ENCODE measurements at places on chromosomes 4 and X.
A peak's percentile ranks its signal among the peaks of the same experiment; 100 is the strongest.

GRCh38 chrX:26606971-26607370 is 391.0 kb downstream of the MAGEB5 start:
- no peak for DNase-seq

- DNase-seq, result no peak
Observed at GRCh38 chr4:138398322-138398721, 156.2 kb upstream of the SLC7A11 start.

- DNase-seq, result no peak
Observed at GRCh38 chr4:94516999-94517398, 65.3 kb downstream of the PDLIM5 start.

- DNase-seq, result no peak
Observed at GRCh38 chr4:121041307-121042090, 30.8 kb downstream of the NDNF start.

- peak; percentile 12 for DNase-seq
Observed at GRCh38 chr4:145381163-145381562, 100.5 kb upstream of the SMAD1 start.

- no peak for DNase-seq
Observed at GRCh38 chr4:83223781-83224180, 60.8 kb downstream of the COQ2 start.

DNA sequence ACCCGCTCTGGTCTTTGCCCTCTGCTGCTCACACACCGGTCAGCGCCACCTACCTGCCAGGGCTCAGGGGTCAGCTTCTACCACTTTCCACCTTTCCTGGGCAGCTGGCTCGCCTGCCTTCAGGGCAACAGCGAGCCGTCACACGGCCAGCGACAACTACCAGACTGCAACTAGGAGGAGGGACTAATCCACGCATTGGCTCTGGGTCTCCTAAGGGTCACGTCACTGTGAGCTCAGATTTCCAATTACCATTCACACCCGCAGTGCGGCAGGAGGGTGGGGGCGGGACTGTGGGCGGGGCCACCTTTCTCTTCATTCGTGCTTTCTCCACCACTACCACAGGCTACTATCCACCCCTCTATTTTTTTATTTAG is at the start of gene BEX5:
Gene BEX5 (minus strand): TSS at position 172 of the 374 bp plus-strand sequence. CDS start 1,712 bp downstream, outside the sequence.
- peak; percentile 90 for DNase-seq

GRCh38 chr4:39407584-39407885 is 805 bp downstream of the KLB start:
- DNase-seq, result no peak

DNA sequence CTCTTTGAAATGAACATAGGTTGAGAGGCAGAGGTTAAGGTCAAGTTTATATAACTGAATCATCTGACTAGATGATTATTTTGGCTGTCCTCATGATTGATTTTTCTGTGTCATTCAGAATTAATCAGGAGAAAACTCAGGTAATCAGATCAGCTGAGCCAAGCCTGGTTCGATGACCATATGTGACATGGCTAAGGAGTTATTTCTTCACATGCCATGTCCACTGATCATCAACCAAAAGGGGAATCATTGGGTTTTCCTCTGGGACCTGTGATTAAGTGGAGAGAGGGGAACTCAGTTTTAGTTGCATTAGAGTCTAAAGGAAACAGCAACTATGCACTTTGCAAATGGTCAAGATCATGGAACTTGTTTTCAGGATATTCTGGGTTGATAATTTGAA is 20.3 kb upstream of the PACRGL start:
- DNase-seq, result no peak

DNA sequence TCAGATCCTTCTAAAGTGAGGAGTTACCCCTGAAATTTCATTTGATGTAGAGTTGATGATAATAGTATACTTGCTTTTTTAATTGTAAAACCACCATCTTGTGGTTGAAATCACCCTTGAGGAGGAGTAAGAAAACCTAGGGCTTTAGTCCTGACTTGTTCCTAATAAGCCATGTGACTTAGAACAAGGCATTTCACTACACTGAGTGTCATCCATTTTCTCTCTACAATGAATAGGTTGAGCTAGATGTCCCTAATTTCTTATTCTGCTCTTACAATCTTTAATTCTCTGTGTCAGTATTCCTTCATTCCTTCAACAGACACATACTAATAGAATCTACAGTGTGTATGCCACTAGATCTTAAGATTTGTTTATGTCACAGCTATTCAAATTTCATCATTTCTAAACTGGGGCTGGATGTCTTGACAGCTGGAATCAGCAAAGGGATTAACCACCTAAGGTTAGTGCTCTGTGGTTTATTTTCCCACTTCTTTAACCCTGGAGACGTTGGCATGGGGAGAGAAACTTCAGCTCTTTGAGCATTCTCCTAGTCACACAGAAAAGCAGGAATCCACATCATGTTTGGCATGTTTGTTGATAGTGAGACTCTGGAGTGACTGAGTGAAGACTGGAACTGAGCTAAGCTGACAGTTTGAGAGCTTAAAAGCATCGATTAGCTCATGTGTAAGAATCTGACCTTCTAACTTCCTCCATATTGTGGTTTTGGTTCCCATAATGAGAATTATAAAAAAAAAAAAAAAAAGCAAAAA is 246.3 kb downstream of the NDST4 start:
- no peak for DNase-seq

- no peak for DNase-seq
Observed at GRCh38 chr4:40842725-40843423, 93.1 kb downstream of the NSUN7 start.

DNA sequence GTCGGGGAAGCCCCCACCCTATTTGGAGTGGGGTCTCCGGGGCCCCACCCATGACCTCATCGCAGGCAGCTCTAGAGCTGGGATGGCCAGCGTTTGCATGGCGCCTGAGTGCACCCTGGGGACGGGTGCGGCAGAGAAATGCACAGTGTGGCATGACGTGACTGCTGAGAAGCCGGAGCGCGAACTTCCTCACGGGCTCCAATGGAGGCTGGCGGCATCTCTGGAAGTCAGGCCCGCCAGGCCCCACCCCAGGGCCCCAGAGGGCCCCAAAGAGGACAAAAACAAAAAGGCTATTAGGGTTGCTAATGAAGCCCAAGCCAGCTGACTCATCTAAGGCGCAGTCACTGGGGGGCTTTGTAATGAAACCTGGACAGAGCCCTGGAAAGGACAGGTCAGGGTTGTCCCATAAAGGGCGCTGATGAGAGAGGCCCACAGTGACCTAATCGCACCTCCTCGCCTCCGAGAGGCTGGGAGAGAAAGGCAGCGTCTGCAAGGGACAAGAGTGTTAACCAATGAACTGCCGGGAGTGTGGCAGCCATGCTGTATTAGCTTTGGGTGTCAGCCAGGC is 86.0 kb upstream of the C1QTNF7 start:
- no peak for DNase-seq

GRCh38 chr4:97984545-97985131 is 158.6 kb downstream of the STPG2 start:
- peak; percentile 63 for DNase-seq

- no peak for DNase-seq
Observed at GRCh38 chr4:123182289-123182688, 214.3 kb upstream of the SPRY1 start.

DNA sequence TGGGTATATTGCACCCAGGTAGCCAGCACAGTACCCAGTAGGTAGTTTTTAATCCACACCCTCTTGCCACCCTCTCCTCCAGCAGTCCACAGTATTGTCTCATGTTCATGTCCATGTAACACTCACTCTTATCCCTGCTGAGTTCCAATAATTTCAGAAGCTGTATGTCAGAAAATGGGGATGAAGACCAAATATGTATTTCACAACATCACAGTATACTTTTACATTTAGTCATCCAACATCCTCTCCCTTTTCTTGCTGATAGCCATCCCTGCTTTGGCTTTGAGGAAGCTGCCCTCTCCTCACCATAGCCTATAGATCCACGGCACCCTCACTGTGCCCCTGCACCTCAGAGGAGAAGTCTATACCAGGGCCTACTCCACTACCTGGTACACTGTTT is 126.0 kb upstream of the LDB2 start:
- DNase-seq, result no peak

- DNase-seq, result no peak
Observed at GRCh38 chr4:88720451-88721428, 23.1 kb upstream of the NAP1L5 start.

DNA sequence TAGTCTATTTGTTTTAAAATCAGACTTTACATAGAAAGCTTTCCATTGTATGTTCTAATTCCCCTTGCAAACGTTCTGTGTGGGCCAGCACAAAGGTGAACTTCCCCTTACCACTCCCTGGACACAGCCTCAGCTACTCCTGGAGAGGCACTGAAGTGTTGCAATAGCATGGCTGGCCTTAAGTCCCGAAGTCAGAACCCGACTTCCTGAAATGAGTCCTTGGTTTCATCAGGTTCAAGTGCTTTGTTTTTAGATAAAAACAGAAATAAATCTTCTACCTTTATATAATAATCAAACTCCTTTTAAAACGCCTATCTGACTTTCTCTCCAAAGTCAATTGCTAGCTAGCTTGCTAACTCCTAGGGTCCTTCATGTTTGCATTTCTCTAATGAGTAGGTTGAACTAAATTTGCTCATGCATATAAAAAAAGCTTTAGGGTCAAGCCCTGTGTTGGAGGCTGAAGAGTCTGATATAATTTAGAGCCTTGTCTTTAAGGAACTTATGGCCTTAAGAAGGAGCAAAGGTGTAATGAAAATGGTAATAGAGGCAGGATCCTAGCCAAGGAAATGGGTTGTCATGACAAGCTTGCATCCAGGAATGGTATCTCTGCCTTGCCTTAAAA is 9.0 kb downstream of the BMP3 start:
- DNase-seq, result no peak

DNA sequence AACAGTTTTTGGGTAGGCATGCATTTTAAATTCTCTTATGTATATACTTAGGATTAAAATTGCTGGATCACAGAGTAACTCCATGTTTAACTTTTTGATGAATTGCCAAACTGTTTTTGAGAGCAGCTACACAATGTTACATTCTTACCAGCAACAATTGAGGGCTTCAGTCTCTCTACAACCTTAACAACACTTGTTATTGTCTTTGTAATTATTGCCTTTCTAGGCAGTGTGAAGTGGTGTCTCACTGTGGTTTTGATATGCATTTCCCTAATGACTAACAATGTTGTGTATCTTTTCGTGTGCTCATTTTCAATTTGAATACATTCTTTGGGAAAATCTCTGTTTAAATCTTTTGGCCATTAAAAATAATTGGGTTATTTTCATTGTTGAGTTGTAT is 17.3 kb upstream of the F11 start:
- DNase-seq, result no peak

- no peak for DNase-seq
Observed at GRCh38 chrX:30065226-30065625, 150.1 kb upstream of the MAGEB2 start.

GRCh38 chr4:108087293-108087967 is 81.3 kb downstream of the LEF1 start:
- DNase-seq, result no peak

DNA sequence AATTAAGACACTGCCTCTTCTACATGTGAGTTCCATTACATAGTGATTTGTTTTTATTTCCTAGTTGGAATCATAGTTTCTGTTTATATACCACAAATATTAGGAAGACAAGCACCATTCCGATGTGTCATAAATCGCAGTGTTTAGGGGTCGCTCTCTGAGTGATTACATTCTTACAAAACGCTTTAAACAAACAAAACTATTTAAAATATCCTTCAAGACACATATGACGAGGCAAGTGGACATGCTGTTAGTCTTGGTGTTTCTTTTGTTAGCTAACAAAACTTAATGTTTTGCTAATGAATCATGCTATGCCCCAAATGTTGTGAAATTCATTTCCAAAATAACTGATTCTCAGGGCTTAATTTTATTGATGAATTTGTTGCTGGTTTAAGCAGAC is 1219.3 kb upstream of the PRKX start:
- DNase-seq, result no peak

- no peak for DNase-seq
Observed at GRCh38 chr4:177509226-177509745, 67.0 kb upstream of the AGA start.

DNA sequence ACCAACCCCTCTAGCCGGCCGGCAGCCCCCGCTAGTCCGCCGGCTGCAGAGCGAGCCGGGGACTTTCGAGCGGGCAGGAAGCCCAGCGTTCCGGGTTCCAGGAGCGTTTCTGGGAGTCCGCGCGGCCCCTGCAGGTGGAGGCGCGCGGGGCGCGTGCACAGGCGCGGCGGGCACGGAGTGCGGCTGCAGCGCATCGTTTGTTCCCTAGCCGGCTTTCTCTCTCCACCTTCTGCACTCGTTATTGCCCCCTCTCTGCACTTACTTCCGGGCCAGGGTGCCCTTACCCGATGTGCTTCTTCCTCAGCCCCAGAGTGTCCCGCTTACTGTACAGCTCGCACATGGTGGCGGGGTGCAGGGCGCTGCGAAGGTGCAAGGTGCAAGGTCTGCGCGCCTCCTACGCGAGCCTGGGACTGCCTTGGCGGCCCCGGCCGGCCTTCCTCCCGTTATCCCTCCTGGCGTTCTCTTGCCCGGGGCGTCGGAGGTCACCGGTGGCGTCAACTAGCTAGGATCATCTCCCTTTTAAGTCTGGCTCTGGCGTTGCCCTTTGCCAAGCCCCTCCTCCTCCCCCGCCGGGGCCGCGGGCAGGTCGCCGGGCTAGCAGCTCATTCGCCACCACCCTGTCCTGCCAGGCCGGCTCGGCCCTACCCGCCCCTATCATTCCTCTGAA is at the start of gene ETNPPL:
Gene ETNPPL (minus strand): TSS at position 495 of the 667 bp plus-strand sequence. CDS start 155 bp downstream, at position 340.
- DNase-seq, result no peak

GRCh38 chr4:109440948-109441347 is 7.3 kb downstream of the SEC24B start:
- DNase-seq, result no peak

- no peak for DNase-seq
Observed at GRCh38 chr4:73967866-73968265, 14.0 kb downstream of the PF4 start.

- no peak for DNase-seq
Observed at GRCh38 chr4:113815826-113816225, 54.3 kb upstream of the CAMK2D start.

GRCh38 chrX:39063037-39063436 is 261.8 kb downstream of the MID1IP1 start:
- DNase-seq, result no peak

GRCh38 chr4:171779301-171779700 is 33.9 kb upstream of the GALNTL6 start:
- no peak for DNase-seq

DNA sequence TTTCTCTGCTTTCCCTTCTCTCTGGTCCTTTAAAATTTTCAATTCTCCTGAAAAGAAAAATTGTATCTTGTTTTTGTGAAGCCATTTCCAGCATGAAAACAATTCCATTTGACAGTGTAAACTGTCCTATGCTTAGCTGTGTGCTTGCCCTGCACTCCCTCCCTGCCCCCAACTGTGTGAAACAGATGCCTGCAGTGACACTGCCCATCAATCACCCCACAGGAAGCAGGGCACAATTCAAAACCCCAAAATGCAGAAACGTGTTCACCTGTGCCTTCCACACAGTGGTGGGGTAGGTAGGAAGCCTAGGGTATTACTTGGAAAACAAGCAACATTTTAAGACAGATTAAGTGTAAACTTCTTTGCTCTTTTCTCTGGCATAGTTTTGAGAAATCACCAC is 6.2 kb upstream of the FHDC1 start:
- no peak for DNase-seq

- peak; percentile 82 for DNase-seq
Observed at GRCh38 chrX:17590892-17591740, 146.2 kb upstream of the SCML1 start.

GRCh38 chr4:147793569-147794313 is 61.9 kb downstream of the ARHGAP10 start:
- no peak for DNase-seq

GRCh38 chr4:165398570-165398969 is 19.8 kb downstream of the CPE start:
- peak; percentile 70 for DNase-seq
